ENCODE measurements at places on chromosomes 6 and 20.

GRCh38 chr20:57847104-57847503, 137.3 kb upstream of the PMEPA1 start:
- DNase-seq, result no peak

DNA sequence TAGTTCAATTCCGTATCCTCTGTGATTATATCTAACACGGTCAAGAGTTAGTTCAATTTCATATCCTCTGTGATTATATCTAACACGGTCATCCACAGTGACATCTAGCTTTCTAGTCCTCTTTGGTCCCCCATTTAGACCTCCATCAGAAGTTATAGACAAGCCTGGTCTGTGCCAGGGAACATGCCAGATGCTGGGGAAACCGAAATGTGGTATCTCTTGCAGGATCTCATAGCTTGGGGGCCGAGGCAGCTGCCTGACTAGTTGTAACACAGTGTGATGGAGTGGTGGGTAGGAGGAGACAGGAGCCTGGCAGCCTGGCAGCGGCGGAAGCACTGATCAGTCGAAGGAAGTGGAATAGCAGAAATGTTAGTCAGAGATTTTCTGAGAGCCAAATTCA, 13.8 kb upstream of the SMOC2 start:
- no peak for DNase-seq

DNA sequence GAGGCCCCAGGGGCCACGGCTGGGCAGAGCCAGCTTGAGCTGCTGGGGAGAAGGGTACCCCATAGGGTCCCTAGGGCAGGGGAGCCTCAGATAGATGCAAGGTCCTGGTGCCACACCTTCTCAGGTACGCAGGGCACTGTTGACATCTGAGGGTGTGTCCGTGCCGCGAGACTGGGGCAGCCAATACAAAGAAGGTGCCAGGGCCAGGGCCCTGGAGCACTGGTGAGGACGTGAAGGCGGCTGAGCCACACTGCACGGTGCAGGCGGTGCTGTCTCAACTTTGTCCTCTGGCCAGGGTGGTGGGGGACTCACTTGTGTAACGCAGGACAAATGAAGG, 649 bp upstream of the LRRC73 start:
- DNase-seq, result no peak

- no peak for DNase-seq
These were observed 56.2 kb upstream of the UFL1 start for GRCh38 chr6:96465321-96465903.

- DNase-seq, result no peak
These were observed 18.2 kb downstream of the SYNDIG1 start for GRCh38 chr20:24487648-24488047.
